ENCODE measurements at places on chromosomes 2 and 18. TPM values are rescaled to one million over a fixed set of nuclear protein-coding genes. Genes with fewer than 3 reads are reported as not detected.
A peak's percentile ranks its signal among the peaks of the same experiment; 100 is the strongest.

ALK gene
- total RNA-seq: 0.87 TPM

- H3K4me1 ChIP-seq: peaks cover 21% of the 10 kb centered on the region
- DNase-seq: peak; percentile 26
- no peaks in the 10 kb centered on the region for H3K36me3 ChIP-seq
- H3K27me3 ChIP-seq: no peaks in the 10 kb centered on the region
- H3K27ac ChIP-seq: peak overlapping the region; percentile 65
These were observed 88.5 kb upstream of the GLS start for GRCh38 chr2:190791976-190792575.

GRCh38 chr2:161983866-161984265 lies 90.1 kb downstream of the DPP4 start:
- H3K4me3 ChIP-seq: no peak overlapping the region
- H3K27me3 ChIP-seq: no peaks in the 10 kb centered on the region
- peak overlapping the region; percentile 18 for H3K27ac ChIP-seq
- H3K36me3 ChIP-seq: no peaks in the 10 kb centered on the region
- peak; percentile 82 for DNase-seq

DNA sequence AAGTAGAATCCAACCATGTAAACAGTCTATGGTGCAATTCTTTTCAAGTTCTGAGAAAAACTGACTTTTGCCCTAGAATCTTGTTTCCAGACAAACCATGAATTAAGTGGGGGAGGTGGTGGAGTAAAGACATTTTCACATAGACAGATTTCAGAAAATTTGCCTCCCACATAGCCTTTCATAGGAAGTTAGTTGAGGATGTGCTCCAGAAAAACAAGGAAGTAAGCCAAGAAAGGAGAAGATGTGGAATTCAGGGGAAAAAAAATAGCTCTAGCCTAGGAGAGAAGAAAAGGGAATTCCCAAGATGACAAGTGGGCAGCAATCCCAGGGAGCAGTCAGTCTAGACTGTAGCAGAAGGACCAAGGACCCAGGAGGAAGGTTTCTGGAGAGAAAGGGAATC lies 17.4 kb downstream of the RUFY4 start:
- no peak overlapping the region for H3K4me3 ChIP-seq
- no peaks in the 10 kb centered on the region for H3K36me3 ChIP-seq
- H3K27ac ChIP-seq: no peak overlapping the region
- peaks cover 34% of the 10 kb centered on the region for H3K27me3 ChIP-seq
- no peak for DNase-seq
- no peaks in the 10 kb centered on the region for H3K4me1 ChIP-seq

- peaks cover 18% of the 10 kb centered on the region for H3K4me1 ChIP-seq
- peak overlapping the region; percentile 40 for H3K4me3 ChIP-seq
- peak overlapping the region; percentile 92 for H3K27ac ChIP-seq
- peak; percentile 72 for DNase-seq
These were observed 184.5 kb upstream of the CNTNAP5 start for GRCh38 chr2:123840574-123840973.

DNA sequence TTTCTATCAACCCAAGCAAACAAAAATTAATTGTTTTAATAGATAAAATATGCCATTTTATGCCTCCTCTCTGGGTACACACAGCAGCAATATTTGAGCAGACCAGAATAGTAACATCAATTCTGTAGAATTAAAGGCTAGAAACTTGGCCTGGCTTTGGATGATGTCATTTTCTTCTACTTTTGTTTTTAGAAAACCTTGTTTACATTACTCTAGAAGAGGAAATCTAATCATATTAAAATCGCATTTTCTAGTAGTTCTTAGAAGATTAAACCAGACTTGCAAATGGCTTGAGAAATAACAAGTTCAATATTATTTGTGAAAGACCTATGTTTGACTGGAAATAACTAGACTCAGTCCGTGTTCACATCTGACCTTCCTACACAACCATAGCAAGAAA lies 102.3 kb upstream of the RFX8 start:
- no peak for DNase-seq
- H3K4me3 ChIP-seq: no peak overlapping the region
- no peaks in the 10 kb centered on the region for H3K36me3 ChIP-seq
- H3K27ac ChIP-seq: no peak overlapping the region

- no peaks in the 10 kb centered on the region for H3K4me1 ChIP-seq
- H3K36me3 ChIP-seq: no peaks in the 10 kb centered on the region
- no peaks in the 10 kb centered on the region for H3K27me3 ChIP-seq
- no peak overlapping the region for H3K4me3 ChIP-seq
These were observed 152.1 kb downstream of the GLI2 start for GRCh38 chr2:120887741-120888231.

GALM gene
- 26.4 TPM for total RNA-seq

SFTPB gene
- total RNA-seq: not detected

DNA sequence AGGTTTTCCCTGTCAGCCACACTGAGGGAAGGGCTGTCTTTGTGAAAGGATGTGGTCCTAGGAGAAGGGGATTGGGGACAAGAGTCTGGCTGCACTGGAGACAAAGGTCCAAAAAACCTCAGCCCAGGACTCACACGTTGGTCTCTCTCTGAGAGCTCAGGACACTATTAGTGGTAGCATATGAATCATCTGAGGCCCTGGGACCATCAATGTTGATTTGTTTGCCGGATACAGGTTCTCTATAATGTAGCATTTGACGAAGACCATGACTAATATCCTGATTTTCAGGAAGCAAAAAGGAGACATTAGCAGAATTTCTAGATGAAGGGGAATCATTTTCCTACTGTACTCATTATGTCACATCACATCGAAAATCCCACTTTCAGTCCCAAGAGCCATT lies 22.2 kb upstream of the DNAH6 start:
- H3K36me3 ChIP-seq: no peaks in the 10 kb centered on the region
- H3K4me3 ChIP-seq: no peak overlapping the region
- peak overlapping the region; percentile 77 for H3K27ac ChIP-seq
- no peaks in the 10 kb centered on the region for H3K27me3 ChIP-seq

DNA sequence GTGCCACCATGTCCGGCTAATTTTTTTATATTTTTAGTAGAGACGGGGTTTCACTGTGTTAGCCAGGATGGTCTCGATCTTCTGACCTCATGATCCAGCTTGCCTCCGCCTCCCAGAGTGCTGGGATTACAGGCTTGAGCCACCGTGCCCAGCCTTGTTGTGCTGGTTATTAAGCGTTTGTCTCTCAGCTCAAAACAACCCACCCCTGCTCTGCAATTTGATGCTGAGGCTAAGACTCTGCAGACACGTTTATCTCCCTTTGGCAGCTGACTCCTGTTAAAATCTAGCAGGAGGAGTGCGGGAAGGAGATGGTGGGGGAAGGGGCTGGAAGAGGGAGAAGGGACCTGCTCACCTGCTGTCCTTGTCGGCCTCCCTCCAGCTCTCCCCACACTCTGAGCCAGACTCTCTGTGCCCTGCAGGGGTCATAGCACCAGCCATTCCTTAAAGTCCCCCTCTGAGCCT lies 29.9 kb upstream of the IMPA2 start:
- H3K4me1 ChIP-seq: peaks cover 29% of the 10 kb centered on the region
- no peak overlapping the region for H3K27ac ChIP-seq
- no peak overlapping the region for H3K4me3 ChIP-seq
- no peaks in the 10 kb centered on the region for H3K36me3 ChIP-seq
- no peak for DNase-seq

ODC1 gene
- 712 TPM for total RNA-seq
